ENCODE measurements at places on chromosomes 1 and 21.

GRCh38 chr1:22712502-22713271 is 2.0 kb downstream of the EPHB2 start:
- DNase-seq, result peak; percentile 59

DNA sequence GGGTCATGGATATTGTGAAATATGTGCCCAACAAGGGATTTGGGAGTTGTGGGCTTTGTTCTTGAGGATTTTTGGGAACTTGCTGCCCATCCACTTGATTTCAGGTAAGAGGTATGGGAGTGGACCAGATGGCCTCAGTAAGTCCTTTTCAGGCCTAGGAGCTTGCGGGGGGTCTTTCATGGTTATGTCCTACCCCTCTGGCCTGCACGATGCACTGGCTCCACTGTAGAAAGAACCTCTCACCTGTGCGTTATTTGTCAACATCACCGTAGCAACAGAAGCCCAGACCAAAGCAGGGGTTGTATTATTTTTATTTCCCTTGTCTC is 8.6 kb downstream of the RIIAD1 start:
- DNase-seq, result no peak

- DNase-seq, result no peak
These were observed 15.5 kb downstream of the ETS2 start for GRCh38 chr21:38821248-38821647.

DNA sequence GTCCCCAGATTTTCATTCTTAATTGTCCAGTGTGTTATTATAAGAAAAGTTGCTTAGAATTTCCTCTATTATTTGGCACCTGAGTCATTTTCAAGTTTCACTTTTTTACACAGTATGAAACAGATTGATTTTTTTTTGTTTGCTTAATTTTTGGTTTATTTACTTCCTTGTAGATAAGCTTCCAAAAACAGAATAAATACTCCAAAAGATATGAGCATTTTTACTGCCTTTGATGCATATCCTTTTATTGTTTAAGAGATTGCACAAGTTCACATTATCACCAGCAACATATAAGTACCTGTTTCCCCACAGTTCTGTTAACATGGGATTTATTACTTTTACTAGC is 36.3 kb upstream of the AHCYL1 start:
- no peak for DNase-seq

- DNase-seq, result no peak
These were observed 86.8 kb downstream of the COL24A1 start for GRCh38 chr1:86069757-86070145.

DNA sequence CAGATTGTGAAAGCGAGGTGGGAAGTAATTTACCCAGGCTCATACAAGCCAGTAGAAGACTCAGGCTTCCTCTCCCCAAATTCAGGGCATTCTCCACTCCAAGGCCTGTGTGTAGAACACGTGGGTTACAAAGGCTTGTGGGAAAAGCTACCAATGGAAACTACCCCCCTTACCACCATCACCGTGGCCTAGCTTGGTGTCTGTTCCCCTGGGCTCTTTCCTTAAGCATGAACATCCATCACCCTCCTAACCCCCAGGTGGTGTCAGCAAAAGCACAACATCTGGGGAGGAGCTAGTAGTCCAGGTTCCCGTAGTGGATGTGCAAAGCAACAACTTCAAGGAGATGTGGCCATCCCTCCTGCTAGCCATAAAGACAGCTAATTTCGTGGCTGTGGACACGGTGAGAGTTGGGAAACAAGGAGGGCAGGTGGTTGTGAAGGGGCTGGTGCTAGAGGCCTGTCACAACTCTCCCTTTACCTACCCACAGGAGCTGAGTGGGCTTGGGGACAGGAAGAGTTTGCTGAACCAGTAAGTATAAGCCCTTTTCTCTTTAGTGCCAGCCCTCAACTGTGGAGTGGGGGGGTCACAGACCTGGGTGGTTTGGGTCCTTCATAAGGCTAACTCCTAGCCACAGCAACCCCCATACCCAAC is 701 bp upstream of the MUTYH start:
- peak; percentile 50 for DNase-seq

DNA sequence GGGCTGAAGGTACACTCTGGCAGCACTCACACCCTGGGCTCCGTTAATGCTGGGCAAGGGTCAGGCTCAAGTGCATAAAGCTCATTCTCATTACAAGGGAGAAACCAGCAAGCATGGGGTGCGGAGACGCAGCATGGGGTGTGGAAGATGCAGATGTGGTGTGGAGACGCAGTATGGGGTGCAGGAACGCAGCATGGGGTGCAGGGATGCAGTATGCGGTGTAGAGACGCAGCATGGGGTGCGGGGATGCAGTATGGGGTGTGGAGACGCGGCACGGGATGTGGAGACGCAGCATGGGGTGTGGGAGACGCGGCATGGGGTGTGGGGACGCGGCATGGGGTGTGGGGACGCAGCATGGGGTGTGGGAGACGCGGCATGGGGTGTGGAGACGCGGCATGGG is 390.7 kb downstream of the NPHP4 start:
- no peak for DNase-seq

DNA sequence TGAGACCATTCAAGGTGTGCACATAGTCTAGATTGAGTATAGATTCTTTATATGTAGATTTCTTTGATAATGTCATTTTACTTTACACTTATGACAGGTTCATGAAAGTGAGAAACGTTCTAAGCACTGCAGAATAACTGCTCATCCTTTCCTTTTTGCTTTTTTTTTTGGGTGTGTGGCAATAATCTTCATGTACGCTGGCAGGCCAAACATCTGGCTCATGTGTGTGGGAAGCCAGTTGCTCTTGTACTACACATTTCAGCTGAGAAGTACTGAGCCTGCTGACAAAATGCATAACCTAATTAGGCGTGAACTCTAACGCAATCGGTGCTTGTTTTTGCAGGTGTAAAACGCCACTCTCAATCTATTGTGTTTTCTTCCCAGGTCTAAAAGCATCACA is 350.8 kb upstream of the KAZN start:
- DNase-seq, result no peak

- DNase-seq, result no peak
These were observed 104.4 kb downstream of the PHTF1 start for GRCh38 chr1:113654883-113655282.

GRCh38 chr21:27129215-27129614 is 162.3 kb upstream of the ADAMTS5 start:
- no peak for DNase-seq

- DNase-seq, result no peak
These were observed 1.7 kb upstream of the AKT3 start for GRCh38 chr1:243851765-243852164.

DNA sequence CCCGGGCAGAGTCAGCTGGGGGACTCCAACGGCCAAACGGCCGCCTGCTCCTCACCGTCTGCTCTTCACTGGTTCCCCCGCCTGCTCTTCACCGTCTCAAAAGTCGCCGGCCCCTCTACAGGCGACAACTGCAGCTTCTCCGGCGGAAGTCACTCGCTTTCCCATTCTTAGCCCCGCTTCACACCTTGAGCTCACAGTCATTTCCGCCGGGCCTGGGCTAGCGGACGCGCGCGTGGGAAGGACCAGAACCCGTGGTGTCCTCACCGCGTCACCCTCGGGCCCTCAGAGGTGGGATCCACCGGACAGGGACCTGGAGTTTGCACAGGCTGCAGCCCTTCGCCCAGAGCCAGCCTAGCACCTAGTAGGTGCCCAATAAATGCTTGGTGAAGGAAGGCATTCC is 27.9 kb upstream of the HJV start:
- no peak for DNase-seq

GRCh38 chr1:165879946-165880345 is 52.5 kb downstream of the UCK2 start:
- DNase-seq, result no peak

DNA sequence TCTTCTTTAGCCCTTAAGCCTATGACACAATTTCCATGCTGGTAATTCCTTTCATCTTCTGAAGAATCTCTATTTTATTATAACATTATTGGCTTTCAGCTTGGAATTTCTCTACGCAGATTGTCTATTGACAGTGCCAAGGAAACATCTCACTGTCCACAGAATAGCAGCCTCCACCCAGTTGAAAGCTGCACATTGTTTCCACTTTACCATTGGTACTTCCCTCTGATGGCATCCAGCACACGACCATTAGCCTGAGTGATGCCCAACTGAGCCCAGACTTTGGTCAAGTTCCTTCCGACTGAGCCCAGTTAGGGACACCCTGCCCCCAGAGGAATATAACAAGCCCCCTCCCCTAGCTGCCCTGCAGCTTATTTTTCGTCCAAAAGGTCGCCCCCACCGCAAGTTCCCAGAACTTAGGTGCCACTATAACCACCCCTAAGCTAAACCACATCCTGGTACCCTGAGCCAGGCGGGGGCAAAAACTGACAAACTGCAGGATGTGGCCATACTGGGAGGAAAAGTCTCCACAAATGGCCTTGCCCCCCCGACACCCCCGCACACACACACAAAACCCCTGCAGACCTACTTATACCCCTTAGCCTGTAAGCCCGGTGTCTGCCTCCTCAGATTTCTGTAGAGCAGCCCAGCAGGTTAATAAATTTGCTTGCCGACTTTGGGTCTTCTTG is 13.2 kb downstream of the GBP5 start:
- DNase-seq, result peak; percentile 60

GRCh38 chr1:211485480-211485857 is 6.5 kb downstream of the RD3 start:
- no peak for DNase-seq

DNA sequence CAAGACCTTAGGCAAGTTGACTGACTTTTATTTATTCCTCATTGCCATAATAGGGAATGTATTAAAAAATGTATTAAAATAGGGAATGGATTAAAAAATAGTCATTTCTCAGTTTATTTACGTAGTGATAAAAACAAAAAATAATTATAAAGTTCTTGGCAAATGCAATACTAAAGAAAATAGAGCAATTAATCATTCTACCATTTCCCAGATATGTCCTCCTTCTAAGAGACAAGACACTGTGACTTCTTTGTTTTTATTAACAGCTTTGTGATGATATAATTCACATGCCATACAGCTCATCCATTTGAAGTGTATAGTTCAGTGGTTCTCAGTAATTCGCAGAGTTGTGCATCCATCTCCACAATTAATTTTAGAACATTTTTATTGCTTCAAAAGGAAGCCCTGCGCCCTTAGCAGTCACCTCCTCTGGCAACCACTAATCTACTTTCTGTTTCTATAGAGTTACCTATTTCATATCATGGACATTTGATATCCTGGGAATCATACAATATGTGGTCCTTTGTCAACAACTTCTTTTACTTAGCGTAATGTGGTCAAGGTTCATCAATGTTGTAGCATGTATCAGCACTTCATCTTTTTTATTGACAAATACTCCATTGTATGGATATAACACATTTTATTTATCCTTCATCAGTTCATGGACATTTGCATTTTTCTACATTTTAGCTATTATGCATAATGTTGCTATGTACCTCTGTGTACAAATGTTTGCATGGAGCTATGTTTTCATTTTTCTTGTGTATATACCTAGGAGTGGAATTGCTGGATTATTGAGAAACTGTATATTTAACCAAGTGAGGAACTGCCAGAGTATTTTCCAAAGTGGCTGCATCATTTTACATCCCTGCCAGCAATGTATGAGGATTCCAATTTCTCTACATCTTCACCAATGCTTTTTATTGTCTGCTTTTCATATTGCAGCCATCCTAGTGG is 5.6 kb downstream of the TBX19 start:
- no peak for DNase-seq

DNA sequence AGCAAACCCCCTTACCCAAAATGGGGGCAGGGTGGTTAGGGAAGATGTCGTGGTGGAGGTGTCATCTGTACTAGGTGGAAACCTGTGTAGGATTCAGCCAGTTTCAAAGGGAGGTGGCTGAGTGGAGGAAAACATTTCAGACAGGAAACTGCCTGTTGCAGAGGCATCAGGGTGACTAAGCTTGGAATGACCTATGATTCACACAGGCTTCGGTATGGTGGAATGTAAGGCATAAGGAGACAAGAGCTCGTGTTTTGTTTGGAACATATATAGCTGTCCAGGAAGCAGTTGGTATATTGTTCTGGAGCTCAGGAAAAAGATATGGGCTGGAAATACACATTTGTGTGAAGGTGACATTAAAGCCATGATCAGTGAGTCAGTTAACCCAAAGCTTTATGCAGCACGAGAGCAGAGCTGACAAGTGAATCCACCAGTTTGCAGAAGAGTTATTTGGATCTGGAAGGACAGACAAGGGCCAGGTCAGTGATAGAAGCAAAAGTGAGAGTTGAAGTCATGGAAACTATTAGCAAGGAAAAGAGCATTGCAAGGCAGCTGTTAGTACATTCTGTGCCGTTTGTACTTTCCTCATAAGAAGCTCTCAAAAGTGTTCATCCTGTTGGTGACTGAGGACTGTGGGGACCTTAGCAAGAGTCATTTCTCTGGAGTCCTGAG is 12.2 kb downstream of the UTP25 start:
- DNase-seq, result no peak

GRCh38 chr1:75083848-75084514 is 50.2 kb upstream of the LHX8 start:
- DNase-seq, result no peak

- DNase-seq, result no peak
These were observed 25.1 kb upstream of the HUNK start for GRCh38 chr21:31847761-31848160.
